ENCODE measurements at places on chromosomes 4 and X. TPM values are rescaled to one million over a fixed set of nuclear protein-coding genes. Genes with fewer than 3 reads are reported as not detected.

DNA sequence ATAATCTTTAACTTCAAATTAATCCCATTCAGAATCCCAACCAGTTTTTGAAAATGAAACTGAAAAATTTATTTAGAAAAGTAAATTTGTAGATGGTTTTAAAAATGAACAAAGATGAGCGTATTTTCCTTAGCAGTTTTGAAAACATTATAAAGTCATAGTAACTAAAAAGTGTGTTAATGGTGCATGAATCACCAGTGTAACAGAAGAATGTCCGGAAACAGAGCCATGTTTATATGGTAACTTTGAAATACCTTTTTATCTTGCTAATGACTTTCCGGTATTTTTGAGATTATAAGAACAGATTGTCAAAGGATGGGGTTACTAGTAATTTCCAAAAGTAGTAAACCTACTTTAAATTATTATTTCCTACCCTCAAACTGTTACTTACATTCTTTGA, 145.9 kb downstream of the IRS4 start:
- no peak for DNase-seq

DNA sequence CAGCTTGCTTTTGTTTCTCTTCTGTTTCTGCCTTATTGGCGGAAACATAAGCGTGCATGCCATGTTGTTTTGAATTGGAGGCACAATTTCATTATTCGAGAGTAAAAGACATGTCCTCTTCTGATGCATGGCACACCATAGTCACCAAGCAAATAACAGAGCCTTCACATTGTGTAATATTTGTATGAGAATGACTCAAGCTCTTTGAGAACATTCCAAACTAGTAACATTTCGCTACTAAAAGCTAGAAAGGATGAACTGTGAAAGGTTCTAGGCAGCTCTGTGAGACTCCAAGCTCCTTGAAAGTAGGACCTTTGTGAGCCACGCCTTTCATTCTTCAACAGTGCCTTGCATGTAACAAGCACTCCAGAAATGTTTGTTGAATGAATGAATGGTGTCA, 9.2 kb upstream of the ANXA3 start:
- peak; percentile 58 for DNase-seq

- DNase-seq = no peak
Measured at GRCh38 chrX:117522725-117523700, 593.6 kb downstream of the KLHL13 start.

DNA sequence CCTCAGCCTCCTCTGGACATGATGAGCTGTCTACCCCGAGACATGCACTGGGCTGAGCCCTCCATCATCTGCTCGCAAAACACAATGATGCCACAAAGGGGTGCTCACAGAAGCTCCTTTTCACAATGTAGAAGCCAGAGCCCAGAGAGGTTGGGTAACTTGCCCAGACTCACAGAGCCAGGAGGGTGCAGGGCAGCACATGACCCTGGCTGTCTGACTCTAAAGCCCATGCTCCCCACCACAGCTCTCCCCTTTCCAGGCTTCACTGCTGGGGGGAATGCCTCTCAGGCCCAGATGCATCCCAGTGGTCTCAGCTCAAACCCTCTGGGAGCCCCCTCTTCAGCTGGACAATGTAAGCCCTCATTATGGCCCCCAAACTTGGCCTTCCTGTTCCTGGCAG, 98.4 kb upstream of the AFAP1 start:
- no peak for DNase-seq

GRCh38 chrX:20803971-20804370, 537.3 kb upstream of the RPS6KA3 start:
- DNase-seq = no peak

DNA sequence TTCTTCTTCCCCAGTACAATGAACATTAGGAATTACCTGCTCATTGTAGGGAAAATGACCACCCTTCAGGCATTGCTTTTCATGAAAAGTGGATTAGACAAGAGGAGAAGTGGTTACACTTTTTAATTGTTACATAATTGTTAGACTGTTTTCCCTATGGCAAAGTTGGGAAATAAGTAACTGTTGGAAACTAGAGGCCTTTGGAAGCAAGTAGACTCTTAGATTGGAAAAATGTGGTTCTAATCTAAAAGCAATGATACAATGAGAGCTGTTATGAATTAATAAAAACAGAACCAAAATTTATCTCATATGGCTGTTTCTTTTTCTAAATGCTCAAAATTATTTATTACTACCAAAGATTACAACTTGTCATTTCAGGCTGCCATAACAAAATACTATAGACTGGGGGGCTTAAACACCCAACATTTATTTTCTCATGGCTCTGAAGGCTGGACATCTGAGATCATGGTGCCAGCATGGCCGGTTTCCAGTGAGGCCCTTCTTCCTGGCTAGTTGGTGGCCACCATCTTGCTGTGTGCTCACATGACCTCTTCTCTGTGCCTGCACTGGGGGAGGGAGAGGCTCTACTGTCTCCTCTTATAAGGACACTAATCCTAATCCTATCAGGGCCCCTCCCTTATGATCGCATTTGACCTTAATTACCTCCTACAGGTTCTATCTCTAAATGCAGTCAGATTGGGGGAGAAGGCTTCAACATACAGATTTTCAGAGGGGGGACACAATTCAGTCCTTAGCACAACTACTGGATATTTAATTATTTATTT, 12.5 kb downstream of the CC2D2A start:
- no peak for DNase-seq

DNA sequence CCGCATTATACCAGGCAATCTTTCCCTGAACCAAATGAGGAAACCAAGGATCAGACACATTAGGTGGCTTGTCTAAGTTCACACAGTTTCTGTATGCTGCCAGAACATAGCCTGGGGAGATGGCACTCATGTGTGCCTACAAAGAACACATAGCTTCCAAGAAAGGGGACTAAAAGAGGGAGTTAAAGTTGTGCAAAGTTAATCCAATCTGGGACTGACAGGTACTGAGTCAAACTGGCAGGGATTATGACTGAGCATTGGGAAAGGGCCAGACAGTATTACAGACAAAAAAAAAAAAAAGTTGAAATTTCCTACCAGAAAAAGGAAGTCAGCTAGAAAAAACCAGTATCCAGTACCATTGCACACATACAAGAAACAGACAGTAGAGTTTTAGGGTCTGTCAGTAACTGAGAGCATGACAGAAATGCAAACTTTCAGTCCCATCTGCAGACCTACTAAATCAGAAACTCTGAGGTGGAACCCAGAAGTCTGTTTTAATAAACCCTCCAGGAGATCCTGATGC, 37.2 kb downstream of the ADAMTS3 start:
- no peak for DNase-seq

DNA sequence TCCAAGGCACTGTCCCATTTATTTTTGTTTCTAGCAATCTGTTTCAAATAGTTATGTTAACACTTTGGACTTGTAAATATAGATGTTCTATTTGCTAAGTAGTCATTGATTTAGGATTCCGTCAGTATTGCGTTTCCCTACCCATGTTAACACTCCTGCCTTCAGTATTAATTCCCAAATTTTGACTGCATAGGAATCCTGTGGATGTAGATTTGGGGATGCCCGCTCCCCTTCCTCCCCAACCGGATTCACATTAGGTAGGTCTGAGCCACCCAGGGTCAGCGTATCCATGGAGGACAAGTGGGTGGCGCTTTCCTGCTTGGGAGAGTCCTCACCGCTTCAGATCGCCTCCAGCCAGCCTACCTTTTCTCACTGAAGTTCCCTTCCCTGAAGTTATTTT, 1.1 kb upstream of the SORBS2 start:
- no peak for DNase-seq

DNA sequence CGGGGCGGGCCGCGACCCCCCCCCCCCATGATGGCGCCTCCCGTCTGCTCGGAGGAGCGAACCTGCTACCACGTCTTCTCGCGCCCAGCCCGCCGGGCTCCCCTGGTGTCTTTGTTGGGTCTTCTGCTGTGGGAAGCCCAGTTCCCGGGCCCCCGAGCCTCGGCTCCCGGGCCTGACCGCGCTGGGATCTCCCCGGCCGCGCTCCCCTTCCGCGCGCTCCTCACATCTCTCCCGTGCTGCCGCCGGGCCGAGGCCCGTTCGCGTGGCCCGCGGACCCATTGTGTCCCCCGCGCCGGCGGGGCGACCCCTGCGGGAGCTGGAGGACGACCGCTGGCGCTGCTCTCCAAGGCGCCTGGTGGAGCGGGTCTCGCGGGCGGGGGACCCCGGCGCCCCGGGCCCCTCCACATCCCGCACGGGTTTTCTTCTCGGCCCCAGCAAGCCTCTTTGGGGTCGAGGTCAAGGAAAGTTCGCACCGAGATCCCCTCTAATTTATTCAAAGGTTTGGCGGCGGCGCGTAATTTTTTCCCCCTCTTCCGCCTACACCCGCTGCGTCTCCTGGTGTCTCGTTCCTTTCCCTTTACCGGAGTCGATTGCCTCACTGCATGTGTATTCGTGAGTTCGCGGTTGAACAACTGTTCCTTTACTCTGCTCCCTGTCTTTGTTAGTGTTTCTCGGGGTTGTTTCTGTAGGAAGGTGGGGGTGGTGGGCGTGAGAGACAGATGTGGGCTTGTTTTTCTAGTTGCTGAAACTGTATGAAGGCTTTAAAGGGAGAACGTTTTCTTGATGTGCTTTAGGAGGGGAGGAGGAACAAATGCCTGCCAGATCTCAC, 770 bp downstream of the SMAD1 start:
- DNase-seq = peak; percentile 52

DNA sequence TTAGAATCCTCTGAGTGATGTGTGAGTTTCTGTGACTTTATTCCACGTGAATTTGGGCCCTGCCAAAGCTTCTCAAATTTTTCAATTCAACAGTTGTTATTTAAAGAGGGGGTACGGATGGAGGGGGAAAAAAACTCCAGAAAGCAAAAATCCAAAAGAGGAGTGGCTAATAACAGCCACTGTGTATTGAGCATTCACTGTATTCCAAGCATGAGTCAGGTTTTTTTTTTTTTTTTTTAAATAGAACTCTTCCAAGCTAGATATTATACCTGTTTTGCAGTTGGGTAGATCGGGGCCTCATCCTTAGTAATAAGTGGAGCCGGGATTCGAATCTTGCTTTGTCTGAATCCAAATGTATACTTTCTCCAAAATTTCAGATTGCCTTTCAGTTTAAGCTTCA, 6.4 kb upstream of the RHOH start:
- DNase-seq = no peak

DNA sequence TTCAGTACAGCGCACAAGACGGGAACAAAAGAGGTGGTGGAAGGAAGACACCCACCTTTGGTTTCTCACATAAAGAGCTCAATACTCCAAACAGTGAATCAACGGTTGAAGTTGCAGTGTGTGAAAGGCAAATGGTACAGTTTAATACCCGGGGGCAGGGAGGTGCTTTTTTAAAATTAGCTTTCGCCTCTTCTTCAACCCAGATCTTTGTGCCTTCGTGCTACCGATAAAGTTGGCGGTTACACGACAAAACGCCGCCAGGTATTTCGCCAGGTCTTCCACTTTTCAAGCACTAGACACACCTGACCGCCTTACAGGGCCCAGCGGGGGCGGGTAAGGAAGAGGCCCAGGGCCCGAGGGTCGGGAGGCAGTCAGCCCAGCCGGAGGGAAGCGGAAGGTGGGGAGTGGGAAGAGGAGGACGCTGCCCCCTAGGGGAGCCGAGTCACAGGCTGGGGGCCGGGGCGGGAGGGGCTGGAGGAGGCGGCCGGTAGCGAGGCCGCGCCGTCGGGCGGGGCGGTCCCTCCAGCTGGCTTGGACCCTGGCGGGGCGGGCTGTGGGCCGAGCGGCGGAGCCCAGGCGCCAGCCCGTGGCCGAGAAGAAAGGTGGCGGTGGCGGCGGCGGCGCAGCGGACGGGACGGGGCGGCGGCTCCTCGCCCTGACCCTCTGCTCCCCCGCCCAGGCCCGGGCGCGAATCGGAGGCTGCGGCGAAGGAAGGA, 16.0 kb downstream of the UTP3 start:
- peak; percentile 24 for DNase-seq

DNA sequence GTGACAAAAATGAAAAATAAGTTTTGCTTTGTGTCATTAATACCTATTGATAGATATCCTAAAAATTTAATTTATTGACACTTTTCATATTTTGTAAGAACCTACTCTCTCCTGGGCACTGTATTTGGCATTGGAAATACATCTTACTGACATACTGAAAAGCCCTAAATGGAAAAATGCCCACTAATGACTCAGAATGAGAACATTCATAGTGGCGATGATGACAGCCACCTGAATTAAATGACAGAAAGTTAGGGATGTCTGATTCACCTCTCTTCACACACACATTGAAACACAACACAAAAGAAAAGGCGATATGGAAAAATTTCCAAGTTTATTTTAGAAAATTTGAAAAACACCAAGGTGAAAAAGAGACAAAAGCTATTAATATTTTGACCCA, 992.3 kb downstream of the STPG2 start:
- no peak for DNase-seq

DNA sequence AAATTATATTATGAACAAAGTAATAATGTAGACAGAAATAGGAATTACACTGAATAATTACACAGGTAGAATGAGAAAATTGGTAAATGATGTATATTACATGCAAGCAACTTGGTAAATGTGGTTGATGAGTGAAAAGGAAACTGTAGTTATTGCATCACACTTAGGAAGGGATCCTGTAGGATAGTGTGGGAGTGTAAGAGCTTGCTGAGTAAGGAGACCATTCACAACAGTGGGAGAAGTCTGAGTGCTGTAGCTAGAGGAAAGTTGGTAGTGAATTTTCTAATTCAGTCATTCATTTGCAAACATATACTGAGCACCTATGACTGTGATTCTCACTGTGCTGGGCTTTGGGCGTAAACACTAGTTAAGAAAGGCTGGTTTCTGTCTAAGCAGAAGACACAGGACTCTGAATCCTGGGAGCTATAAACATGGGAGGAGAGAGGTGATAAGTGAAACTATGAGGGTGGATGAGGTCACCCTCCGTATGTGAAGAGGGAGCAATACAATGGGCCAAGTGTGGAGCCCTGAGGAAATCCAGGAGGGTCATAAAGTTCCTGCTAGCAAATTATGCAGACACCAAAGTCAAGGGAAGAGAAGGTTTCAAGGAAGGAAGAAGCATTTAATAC, 14.2 kb upstream of the CPE start:
- DNase-seq = no peak

- DNase-seq = peak; percentile 53
Measured at GRCh38 chr4:85932500-85933290, 427.2 kb downstream of the MAPK10 start.

- peak; percentile 47 for DNase-seq
Measured at GRCh38 chr4:169566021-169566818, 46.2 kb downstream of the NEK1 start.

DNA sequence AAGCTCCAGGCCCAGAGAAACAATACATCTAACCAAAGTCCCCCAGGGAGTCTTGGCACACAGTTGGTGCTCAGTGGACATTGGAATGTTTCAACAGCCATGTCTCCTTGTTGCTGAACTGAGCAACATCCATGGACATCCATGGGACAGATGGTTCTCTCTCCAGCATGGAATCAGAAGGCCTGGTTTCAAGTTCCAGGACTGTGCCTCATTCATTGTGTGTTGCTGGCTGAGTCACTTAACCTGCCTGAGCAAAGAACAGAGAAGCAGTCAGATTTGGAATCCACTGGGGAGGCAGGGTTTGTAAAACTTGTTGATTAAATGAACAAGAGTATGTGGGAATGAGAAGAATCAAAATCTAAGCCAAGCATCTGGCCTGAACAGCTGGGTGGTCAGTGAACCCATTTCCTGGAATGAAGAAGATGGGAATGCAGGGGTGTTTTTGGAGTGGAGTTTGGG, 147.9 kb downstream of the CHIC2 start:
- peak; percentile 37 for DNase-seq

- no peak for DNase-seq
Measured at GRCh38 chr4:124386648-124387047, 325.9 kb downstream of the ANKRD50 start.

GSPT2 gene
- total RNA-seq = 12.5 TPM

GPRASP1 gene
- 0.95 TPM for total RNA-seq

USP17L28 gene
- total RNA-seq = not detected

SLITRK4 gene
- not detected for total RNA-seq

CPEB2 gene
- 18.9 TPM for total RNA-seq

ATXN3L gene
- total RNA-seq = not detected

IL2RG gene
- not detected for total RNA-seq

SPON2 gene
- total RNA-seq = 17.0 TPM

PDHA1 gene
- 161 TPM for total RNA-seq

DNAAF6 gene
- not detected for total RNA-seq

All from HFFc6 (cell line).